Stimulated activated CD4-positive, alpha-beta T cell treated with anti-CD3 and anti-CD28 coated beads, Interleukin-1b, Interleukin-23, amount 100 ng/mL, for 24 hours (primary cell): ENCODE measurements at places on chromosomes 3 and 15.

DNA sequence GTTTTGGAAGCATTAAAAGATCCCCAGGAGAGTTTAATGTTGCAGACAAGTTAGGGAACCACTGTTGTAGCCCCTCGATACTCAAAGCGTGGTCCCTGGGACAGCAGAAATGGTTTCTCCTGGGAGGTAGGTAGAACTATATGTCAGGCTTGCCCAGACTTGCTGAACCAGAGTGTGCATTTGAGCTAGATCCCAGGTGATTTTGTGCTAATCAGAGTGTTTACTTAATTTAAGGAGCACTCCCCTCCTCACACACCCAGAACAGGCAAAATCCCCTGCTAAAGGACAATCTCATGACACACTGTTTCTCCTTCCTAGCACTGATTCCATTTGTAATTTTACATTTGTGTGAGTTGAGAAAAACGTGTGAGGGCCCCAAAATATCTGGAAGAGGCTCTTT, 24.3 kb downstream of the LMCD1 start:
- DNase-seq, result no peak

- no peak for DNase-seq
Observed at GRCh38 chr15:70214941-70215635, 117.4 kb upstream of the TLE3 start.

DNA sequence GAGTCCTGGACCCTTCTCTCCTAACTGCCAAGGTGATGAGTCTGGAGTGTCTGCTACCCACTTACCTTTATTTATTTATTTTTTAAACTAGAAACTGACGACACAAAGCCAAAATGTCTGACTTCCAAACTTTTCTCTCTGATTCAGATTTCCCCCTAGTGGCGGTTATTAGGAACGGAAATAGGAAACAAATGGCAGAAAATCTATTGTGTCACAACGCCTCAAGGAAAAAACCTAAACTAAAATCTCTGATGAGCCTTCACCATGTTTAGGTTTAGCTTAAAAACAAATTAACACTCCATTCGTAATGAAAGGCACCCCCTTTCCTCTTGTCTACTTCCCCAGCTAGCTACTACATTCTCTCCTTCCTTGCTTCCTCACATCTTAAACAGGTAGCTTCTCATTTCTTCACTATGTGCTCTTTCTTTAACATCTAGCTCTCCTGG, 94.0 kb upstream of the MEX3B start:
- DNase-seq, result no peak

- no peak for DNase-seq
Observed at GRCh38 chr15:27210176-27210575, 239.2 kb downstream of the GABRG3 start.

- no peak for DNase-seq
Observed at GRCh38 chr15:26628071-26628470, 144.8 kb downstream of the GABRB3 start.

GRCh38 chr3:69386556-69387385, 883 bp upstream of the FRMD4B start:
- DNase-seq, result no peak

GRCh38 chr3:9678493-9678892, 25.1 kb upstream of the CPNE9 start:
- DNase-seq, result no peak

GRCh38 chr15:91186904-91187656, 87.0 kb downstream of the SV2B start:
- no peak for DNase-seq

DNA sequence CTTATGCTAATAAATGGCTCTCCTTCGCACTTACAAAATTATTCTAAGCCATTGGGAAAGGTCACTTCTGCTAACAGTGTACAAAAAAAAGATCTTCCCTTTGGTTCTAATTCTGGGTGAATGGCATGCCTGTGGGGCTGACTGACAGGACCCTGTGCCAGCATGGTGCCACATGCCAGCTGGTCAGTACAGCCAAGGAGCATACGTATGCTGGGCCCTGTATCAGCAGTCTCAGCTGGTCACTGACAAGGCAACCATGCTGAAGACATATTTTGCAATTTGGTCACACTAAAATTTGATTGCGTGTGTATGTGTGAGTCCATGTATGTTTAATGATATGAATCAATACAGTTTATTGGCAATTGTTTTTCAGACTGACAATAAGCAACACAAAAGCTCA, 246.1 kb downstream of the TBL1XR1 start:
- no peak for DNase-seq

GRCh38 chr15:96497951-96498350, 167.5 kb downstream of the NR2F2 start:
- DNase-seq, result no peak
